NAMALWA (cell line): ENCODE measurements at places on chromosomes 3 and 15.

- DNase-seq = no peak
These were observed 135.2 kb upstream of the CTNNB1 start for GRCh38 chr3:41064070-41064469.

GRCh38 chr3:29772436-29772835 lies 491.6 kb downstream of the RBMS3 start:
- no peak for DNase-seq

- no peak for DNase-seq
These were observed 371.4 kb downstream of the ROBO2 start for GRCh38 chr3:77411334-77411733.

DNA sequence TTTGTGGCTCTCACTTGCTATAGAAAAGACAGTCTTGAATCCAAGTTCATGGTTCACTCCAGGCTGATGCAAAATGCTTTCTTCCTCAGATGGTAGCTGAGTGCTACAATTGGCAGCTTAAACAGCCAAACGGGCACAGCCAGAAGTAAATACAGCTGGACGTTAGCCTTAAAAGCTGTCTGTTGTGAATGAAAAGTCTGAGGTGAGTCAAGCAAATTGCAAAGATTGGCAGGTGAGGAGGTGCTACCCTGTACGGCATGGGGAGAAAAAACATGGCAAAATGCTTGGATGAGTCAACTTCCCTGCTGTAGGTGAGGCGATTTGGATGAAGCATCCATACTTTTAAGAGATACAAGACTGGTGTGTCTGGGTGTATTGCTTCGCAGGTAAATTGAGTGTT lies 40.5 kb downstream of the IL5RA start:
- DNase-seq = no peak

GRCh38 chr3:162938083-162938482 lies 1441.5 kb downstream of the OTOL1 start:
- DNase-seq = no peak

DNA sequence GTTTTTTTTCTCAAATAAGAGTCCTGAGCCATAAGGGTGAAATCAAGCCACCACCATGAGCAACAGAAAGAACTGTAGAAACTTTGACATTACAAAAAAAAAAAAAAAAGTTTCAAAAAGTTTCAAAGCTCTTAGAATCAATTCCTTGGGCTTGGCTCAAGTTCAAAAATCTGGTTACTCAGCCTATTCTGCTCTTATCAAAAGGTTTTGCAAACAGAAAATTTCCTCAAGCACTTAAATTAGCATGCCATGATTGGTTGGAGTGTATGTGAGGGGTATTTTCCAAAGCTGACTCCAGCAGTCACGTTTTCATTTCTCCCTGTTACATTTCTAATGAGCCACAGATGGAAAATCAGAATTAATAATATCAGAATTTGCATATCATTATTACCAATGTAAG lies 12.1 kb upstream of the PEX5L start:
- DNase-seq = no peak

GRCh38 chr15:57567891-57568290 lies 23.8 kb upstream of the MYZAP start:
- DNase-seq = no peak

DNA sequence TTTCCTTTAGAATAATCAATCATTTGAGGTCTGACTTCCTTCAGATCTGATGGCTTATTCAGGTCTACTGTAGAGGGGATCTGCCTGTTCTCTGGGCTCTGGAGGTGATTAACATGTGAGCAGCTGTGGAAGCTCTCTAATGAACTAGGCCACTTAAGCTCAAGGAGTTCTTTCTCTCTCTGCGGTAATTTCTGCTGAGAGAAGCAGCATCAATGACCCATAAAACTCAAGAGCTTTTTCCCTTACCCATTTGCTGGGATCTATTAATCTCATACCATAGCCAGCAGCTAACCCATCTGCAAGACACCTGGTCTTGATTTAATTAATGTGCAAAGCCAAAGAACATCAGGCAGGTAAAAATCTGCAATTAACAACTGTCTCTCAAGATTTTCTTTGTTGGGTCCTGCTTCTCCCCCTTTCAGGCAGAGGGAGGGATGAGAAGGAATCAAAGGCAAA lies 73.2 kb upstream of the DLG1 start:
- no peak for DNase-seq

GRCh38 chr15:93520206-93520605 lies 431.2 kb upstream of the RGMA start:
- no peak for DNase-seq

- DNase-seq = no peak
These were observed 81.9 kb downstream of the FMN1 start for GRCh38 chr15:33112541-33113105.

DNA sequence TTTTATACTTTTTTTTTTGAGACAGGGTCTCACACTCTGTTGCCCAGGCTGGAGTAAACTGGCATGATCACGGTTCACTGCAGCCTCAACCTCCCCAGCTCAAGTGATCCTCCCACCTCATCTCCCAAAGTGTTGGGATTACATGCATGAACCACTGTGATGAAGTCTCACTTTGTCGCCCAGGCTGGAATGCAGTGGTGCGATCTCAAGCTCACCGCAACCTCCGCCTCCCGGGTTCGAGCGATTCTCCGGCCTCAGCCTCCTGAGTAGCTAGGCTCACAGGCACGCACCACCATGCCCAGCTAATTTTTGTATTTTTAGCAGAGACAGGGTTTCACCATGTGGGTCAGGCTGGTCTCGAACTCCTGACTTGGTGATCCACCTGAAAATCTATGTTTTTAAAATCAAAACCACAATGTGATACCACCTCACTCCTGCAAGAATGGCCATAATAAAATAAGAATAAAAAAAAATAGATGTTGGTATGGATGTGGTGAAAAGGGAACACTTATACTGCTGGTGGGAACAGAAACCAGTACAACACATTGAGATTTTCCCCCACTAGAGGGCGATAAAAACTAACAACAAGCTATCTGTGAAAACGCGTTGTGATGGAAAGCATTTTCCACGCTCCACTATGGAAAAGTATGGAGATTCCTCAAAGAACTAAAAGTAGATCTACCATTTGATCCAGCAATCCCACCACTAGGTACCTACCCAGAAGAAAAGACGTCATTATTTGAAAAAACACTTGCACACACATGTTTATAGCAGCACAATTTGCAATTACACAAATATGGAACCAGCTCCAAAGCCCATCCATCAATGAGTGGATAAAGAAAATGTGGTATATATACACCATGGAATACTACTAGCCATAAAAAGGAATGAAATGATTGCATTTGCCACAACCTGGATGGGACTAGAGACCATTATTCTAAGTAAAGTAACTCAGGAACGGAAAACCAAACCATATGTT lies 26.8 kb upstream of the OCA2 start:
- peak; percentile 64 for DNase-seq

GRCh38 chr3:87333393-87333892 lies 57.1 kb upstream of the POU1F1 start:
- DNase-seq = no peak

DNA sequence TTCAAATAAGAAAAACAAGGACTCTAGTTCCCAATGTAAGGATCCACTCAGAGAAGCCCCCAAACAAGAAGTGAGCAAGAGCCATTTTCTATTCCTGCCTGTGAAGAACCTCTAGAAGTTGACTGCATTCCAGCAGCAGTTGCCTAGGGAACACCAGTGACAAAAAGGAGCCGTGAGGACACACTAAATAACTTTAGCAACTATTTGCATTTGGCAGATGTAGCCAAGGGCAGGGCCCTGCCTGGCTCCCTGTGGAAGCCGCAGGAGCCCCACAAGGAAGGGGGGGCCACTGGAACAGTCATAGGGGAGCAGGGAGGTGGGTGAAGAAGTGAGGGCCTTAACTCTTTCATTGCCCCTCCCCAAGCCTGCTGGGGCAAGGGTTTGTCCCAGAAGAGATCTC lies 470.2 kb upstream of the PROK2 start:
- DNase-seq = no peak

- no peak for DNase-seq
These were observed 248.3 kb downstream of the ADAMTS17 start for GRCh38 chr15:100093211-100094126.
